CD4-positive, alpha-beta memory T cell (primary cell): ENCODE measurements at places on chromosomes 11 and 22. TPM values are rescaled to one million over a fixed set of nuclear protein-coding genes. Genes with fewer than 3 reads are reported as not detected.

The OR6T1 gene
- not detected for total RNA-seq

The GAS2 gene
- total RNA-seq: 3.3 TPM

GRCh38 chr11:125494561-125494960 lies 1.5 kb downstream of the FEZ1 start:
- no peaks in the 10 kb centered on the region for H3K36me3 ChIP-seq
- peaks cover 11% of the 10 kb centered on the region for H3K27me3 ChIP-seq
- H3K4me1 ChIP-seq: peaks cover 24% of the 10 kb centered on the region
- DNase-seq: no peak

The CTSW gene
- total RNA-seq: 30.4 TPM

The DNAJB7 gene
- total RNA-seq: not detected

GRCh38 chr11:65615229-65615949 lies at the start of gene PCNX3:
Gene PCNX3, plus strand, starts transcription at chr11:65615776. Its CDS starts 536 bp downstream, at chr11:65616312.
- H3K27me3 ChIP-seq: no peaks in the 10 kb centered on the region
- H3K36me3 ChIP-seq: peaks cover 33% of the 10 kb centered on the region
- DNase-seq: peak; percentile 100
- peak within 1 kb of the TSS; percentile 96 for H3K27ac ChIP-seq

GRCh38 chr22:35505399-35506258 lies 35.0 kb upstream of the RASD2 start:
- H3K27me3 ChIP-seq: no peaks in the 10 kb centered on the region
- H3K36me3 ChIP-seq: no peaks in the 10 kb centered on the region
- no peak overlapping the region for H3K27ac ChIP-seq
- no peak for DNase-seq

DNA sequence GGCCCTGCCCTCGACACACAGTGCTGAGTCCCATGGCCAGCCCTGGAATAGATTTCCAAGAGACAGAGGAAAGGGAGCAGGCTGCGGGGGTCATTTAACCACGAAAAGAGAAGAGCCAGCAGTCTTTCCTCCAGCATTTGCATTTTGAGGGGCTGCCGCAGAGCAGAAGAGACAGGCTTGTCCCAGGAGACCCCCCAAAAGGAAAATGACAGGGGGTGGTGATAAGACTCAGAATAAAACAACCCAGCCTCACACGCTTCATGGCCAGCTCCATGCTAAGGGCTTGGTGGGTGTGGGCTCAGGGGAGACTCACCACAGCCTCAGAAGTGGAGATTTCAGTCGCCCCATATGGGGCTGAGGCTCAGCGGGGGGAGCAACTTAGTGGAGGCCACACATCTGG lies 16.9 kb downstream of the TRIOBP start:
- H3K4me1 ChIP-seq: no peaks in the 10 kb centered on the region
- no peaks in the 10 kb centered on the region for H3K27me3 ChIP-seq
- H3K36me3 ChIP-seq: no peaks in the 10 kb centered on the region
- H3K4me3 ChIP-seq: no peak overlapping the region
- H3K27ac ChIP-seq: no peak overlapping the region

DNA sequence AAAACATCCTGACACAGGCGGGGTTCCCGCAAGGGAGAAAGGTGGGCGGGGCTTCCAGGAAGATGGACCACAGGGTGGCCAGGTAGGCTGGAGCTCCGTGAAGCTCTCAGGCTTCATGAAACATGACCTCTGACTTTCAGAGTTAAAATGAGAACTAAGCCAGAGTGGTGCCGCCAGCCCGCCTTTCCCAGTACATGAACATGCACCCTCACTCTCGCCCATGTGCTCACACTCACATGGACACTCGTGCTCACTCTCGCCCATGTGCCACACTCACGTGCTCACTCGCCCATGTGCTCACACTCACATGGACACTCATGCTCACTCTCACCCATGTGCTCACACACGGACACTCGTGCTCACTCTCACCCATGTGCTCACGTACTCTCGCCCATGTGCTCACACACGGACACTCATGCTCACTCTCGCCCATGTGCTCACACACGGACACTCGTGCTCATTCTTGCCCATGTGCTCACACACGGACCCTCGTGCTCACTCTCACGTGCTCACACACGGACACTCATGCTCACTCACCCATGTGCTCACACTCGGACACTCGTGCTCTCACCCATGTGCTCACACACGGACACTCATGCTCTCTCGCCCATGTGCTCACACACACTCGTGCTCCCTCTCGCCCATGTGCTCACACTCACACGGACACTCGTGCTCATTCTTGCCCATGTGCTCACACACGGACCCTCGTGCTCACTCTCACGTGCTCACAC lies 10.0 kb downstream of the RNH1 start:
- DNase-seq: no peak
- no peaks in the 10 kb centered on the region for H3K27me3 ChIP-seq
- H3K36me3 ChIP-seq: peaks cover 59% of the 10 kb centered on the region
- H3K4me3 ChIP-seq: no peak overlapping the region
- H3K4me1 ChIP-seq: no peaks in the 10 kb centered on the region

The IL17REL gene
- not detected for total RNA-seq

DNA sequence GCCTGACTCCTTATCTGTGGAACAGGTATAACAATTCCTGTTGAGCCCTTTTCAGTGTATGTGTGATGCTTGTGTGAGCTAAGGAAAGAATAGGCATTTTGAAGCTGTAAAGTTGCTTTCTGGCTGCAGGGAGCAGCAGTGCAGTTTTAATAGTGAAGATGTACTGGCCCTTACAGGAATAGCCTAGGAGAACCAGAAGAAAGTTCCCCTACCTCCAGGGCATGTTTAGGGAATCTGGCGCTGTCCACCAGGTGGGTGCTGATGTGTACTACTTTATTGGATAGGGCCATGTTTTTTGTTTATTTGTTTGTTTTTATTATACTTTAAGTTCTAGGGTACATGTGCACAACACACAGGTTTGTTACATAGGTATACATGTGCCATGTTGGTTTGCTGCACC lies 11.5 kb downstream of the BMAL1 start:
- DNase-seq: no peak
- no peaks in the 10 kb centered on the region for H3K36me3 ChIP-seq
- H3K27ac ChIP-seq: no peak overlapping the region
- peaks cover 77% of the 10 kb centered on the region for H3K4me1 ChIP-seq
- no peak overlapping the region for H3K4me3 ChIP-seq
- no peaks in the 10 kb centered on the region for H3K27me3 ChIP-seq

DNA sequence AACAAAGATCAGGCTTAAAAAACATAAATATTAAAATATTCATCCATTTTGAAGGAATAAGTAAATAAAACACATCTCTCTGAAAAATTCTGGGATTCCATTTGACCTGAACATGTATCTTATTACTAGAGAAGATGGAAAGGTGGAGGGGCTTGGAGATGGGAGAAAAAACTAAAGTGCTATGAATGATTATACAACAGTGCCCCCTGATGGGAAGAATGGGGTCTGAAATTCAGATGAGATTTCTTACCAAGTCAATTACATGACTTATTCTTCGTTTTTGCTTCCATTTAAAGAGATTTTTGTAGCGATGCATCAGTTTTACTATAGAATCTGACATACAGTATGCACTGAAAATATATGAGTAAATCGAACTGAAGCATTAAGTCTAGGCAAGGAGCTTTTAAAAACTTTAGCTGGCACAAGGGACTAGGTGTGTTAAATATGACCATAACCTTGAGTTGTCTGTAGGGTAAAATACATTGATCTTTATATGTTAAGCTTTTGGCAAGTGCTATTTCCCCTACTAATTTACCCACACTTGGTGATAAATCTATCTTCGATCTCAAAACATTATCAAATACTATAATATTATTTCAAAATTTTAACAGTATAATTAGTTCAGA lies 718.8 kb downstream of the CNTN5 start:
- no peaks in the 10 kb centered on the region for H3K36me3 ChIP-seq
- H3K27ac ChIP-seq: no peak overlapping the region
- H3K4me3 ChIP-seq: no peak overlapping the region
- DNase-seq: no peak
- no peaks in the 10 kb centered on the region for H3K27me3 ChIP-seq

- no peaks in the 10 kb centered on the region for H3K36me3 ChIP-seq
- no peak for DNase-seq
- H3K27ac ChIP-seq: no peak overlapping the region
These were observed 621 bp downstream of the KCNC1 start for GRCh38 chr11:17734986-17735817.

The MPZL3 gene
- 29.9 TPM for total RNA-seq

The BSCL2 gene
- 36.6 TPM for total RNA-seq

GRCh38 chr22:24107661-24108060 lies 73.6 kb upstream of the SUSD2 start:
- DNase-seq: no peak
- no peaks in the 10 kb centered on the region for H3K27me3 ChIP-seq
- peaks cover 28% of the 10 kb centered on the region for H3K36me3 ChIP-seq
- no peaks in the 10 kb centered on the region for H3K4me1 ChIP-seq
- no peak overlapping the region for H3K4me3 ChIP-seq

GRCh38 chr11:18243783-18244362 lies 4.6 kb downstream of the SAA2 start:
- H3K27me3 ChIP-seq: peaks cover 3% of the 10 kb centered on the region
- no peaks in the 10 kb centered on the region for H3K36me3 ChIP-seq
- no peak overlapping the region for H3K27ac ChIP-seq
- H3K4me3 ChIP-seq: no peak overlapping the region
- peaks cover 8% of the 10 kb centered on the region for H3K4me1 ChIP-seq

The UBQLNL gene
- total RNA-seq: 0.47 TPM

DNA sequence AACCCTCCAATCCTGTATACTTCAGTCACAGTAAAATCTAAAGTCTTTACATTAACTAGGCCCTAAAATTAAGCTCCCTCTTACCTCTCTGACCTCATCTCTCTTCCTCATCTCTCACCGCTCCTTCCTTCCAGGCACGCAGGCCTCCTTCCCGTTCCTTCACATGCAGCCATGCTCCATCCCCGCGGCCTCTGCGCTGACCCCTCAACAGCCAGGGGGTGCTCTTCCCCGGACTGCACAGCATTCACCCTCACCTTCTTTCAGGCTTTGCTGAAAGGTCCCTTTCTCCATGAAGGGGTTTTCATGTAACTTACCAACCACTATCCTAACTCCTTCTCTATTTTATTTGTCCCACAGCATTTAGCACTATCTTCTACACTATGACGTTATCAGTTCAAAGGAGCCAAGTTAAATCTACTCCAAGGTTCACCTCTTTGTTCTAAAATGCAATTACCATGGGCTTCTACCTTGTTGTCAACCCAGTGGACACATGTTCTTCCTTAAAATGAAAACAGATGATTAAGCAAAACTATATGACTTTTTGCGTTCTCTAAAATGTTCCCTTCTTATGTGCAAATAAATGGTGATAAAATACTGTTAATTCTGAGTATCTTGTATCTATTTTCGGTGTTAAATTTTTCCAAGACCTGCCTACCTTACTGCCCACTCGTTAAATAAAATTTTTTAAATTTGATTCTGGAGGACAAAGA lies 57.8 kb upstream of the APOA1 start:
- H3K27me3 ChIP-seq: no peaks in the 10 kb centered on the region
- no peak overlapping the region for H3K27ac ChIP-seq
- no peak overlapping the region for H3K4me3 ChIP-seq
- peaks cover 29% of the 10 kb centered on the region for H3K36me3 ChIP-seq
- DNase-seq: no peak

The OR51E2 gene
- total RNA-seq: not detected

The OR4A16 gene
- not detected for total RNA-seq

DNA sequence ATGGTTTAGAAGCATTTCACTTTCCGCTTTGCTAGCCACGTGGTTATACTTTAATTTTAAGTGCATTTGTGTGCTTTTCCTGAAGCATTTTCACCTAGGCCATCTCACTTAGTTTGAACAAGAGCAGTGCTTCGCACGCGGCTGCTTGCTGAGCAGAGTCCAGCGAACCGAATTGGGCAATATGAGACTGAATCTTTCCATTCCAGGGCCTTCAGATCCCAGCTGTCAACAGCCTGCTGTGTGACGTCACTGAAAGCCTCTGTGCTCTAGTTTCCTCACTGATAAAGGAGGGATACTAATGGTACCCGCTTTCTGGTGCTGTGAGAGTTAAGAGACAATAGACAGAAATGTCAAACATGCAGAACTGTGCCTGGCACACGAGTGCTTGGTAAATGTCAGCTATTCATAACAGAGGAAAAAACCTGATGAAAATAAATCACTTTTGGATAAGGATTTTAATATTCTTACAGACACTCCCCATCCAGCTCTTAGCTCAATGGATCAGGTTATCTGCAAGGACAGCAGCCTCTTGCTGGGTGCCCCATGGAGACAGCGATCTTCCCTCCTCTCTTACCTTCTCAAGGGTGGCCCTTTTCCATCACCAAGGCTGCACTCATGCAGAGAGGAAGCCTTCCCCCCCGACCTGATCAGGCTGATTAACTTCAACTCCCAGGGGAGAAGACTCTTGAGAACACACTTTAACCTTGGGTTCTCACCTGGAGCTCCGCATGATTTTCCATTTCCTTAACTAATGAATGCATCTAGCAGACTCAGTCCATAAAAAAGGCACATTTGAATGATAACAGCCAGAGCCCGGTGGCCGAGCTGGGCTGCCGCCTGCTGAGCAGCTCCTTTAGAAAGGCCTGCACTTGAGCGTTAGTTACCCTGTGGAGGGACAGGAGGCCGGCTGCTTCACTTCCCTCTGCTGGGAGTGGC lies 3.5 kb upstream of the GLB1L3 start:
- no peaks in the 10 kb centered on the region for H3K27me3 ChIP-seq
- DNase-seq: no peak
- H3K36me3 ChIP-seq: no peaks in the 10 kb centered on the region
- no peak overlapping the region for H3K4me3 ChIP-seq
- H3K27ac ChIP-seq: no peak overlapping the region

The TMEM134 gene
- total RNA-seq: 99.1 TPM

The MS4A6A gene
- total RNA-seq: 7.7 TPM

The NXPE1 gene
- not detected for total RNA-seq

GRCh38 chr11:108302121-108302785 lies 79.4 kb downstream of the ATM start:
- H3K27ac ChIP-seq: no peak overlapping the region
- H3K27me3 ChIP-seq: no peaks in the 10 kb centered on the region
- no peak overlapping the region for H3K4me3 ChIP-seq
- no peak for DNase-seq
- H3K4me1 ChIP-seq: no peaks in the 10 kb centered on the region

GRCh38 chr11:12375720-12376119 lies 1.7 kb upstream of the PARVA start:
- no peak overlapping the region for H3K4me3 ChIP-seq
- H3K4me1 ChIP-seq: peaks cover 5% of the 10 kb centered on the region
- no peak overlapping the region for H3K27ac ChIP-seq
- H3K36me3 ChIP-seq: no peaks in the 10 kb centered on the region
- H3K27me3 ChIP-seq: no peaks in the 10 kb centered on the region

GRCh38 chr11:46846510-46846830 lies 390 bp upstream of the CKAP5 start:
- peaks cover 29% of the 10 kb centered on the region for H3K4me1 ChIP-seq
- H3K27me3 ChIP-seq: no peaks in the 10 kb centered on the region
- peak overlapping the region; percentile 85 for H3K4me3 ChIP-seq
- H3K27ac ChIP-seq: peak overlapping the region; percentile 64
- no peaks in the 10 kb centered on the region for H3K36me3 ChIP-seq

- H3K36me3 ChIP-seq: peaks cover 19% of the 10 kb centered on the region
- no peak overlapping the region for H3K27ac ChIP-seq
- H3K4me3 ChIP-seq: no peak overlapping the region
- no peaks in the 10 kb centered on the region for H3K27me3 ChIP-seq
- peaks cover 2% of the 10 kb centered on the region for H3K4me1 ChIP-seq
These were observed 1.4 kb upstream of the RGL4 start for GRCh38 chr22:23689414-23689813.

- H3K27ac ChIP-seq: no peak overlapping the region
- no peak overlapping the region for H3K4me3 ChIP-seq
These were observed 769.2 kb downstream of the METTL15 start for GRCh38 chr11:28877340-28877739.

The TYR gene
- not detected for total RNA-seq

The HOATZ gene
- not detected for total RNA-seq

The FADS3 gene
- 5.9 TPM for total RNA-seq
